ENCODE measurements at places on chromosomes 2 and 18.

DNA sequence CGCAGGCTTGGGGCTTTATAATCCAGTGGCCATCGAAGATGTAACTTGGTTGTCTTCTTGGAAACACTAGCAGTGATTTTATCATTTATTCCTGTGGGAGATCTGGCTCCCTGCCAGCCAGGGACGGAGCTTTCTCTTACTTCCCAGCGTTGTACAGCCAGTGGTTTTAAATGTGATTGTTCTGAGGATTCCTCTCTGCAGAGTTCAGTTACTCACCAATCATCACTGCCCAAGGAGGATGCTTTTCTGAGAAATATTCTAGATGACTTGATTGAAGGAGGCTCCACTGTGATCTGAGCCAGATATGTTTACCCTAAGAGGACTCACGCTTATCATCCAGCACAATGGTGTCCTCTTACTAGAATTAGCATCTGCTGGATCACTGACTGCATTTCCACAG is 744.3 kb downstream of the RNF144A start:
- no peak for DNase-seq

- DNase-seq: no peak
Measured at GRCh38 chr18:944440-944839, 39.8 kb downstream of the ADCYAP1 start.

DNA sequence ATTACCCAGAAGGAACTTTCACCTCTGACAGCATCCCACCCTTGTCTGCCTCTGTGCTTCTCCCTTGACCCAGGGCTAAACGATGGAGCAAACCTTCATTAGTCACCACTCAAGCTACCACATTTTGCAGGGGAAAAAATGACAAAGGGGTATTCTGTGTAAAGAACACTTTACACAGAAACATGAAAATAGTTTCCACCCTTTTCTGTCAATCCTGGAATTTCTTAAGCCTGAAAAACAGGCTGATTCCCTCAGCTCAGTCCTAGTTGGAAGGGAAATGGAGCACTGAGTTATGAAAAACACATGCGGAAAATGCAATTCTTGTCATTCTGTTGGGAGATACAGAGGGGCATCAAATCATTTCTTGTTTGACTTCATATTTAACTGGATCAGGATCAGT is 175.0 kb upstream of the HNRNPA3 start:
- DNase-seq: no peak

GRCh38 chr2:151289972-151290866 is 751 bp upstream of the NMI start:
- DNase-seq: no peak
